ENCODE measurements at places on chromosomes 1 and 21.

- no peak for DNase-seq
Observed at GRCh38 chr1:226678251-226678650, 60.8 kb downstream of the ITPKB start.

GRCh38 chr1:149995927-149996326 lies 14.6 kb downstream of the OTUD7B start:
- DNase-seq: peak; percentile 44

DNA sequence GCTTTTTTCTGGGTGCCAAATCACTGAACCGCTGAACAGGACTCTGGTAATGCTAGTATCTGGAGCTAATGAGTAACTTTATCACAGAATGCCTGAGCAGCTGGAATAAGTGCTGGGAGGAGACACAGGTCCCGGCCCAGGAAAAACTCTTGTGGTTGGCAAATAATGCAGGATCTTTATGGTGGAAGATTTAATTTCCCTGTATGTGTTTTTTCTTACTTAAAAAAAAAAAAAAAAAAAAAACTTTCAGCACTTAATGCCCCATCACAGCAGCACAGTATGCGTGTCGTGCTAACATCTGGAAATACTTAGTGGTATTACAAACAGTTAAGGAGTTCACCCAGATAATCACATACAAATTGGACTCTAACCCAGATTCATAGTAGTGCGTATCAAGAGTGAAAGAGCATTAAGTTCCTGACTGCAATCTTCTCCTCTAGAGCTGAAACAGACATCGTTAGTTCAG lies 220.7 kb downstream of the TOMM20 start:
- no peak for DNase-seq

GRCh38 chr1:87816646-87817045 lies 488.0 kb downstream of the LMO4 start:
- DNase-seq: no peak

- peak; percentile 6 for DNase-seq
Observed at GRCh38 chr1:17161137-17161740, 42.0 kb upstream of the PADI2 start.
